ENCODE measurements at places on chromosomes 12 and 14. TPM values are rescaled to one million over a fixed set of nuclear protein-coding genes. Genes with fewer than 3 reads are reported as not detected.

GRCh38 chr12:39780411-39780912 lies 160.9 kb upstream of the ABCD2 start:
- DNase-seq, result no peak

- no peak for DNase-seq
These were observed 19.5 kb downstream of the MAPK1IP1L start for GRCh38 chr14:55070981-55071411.

DNA sequence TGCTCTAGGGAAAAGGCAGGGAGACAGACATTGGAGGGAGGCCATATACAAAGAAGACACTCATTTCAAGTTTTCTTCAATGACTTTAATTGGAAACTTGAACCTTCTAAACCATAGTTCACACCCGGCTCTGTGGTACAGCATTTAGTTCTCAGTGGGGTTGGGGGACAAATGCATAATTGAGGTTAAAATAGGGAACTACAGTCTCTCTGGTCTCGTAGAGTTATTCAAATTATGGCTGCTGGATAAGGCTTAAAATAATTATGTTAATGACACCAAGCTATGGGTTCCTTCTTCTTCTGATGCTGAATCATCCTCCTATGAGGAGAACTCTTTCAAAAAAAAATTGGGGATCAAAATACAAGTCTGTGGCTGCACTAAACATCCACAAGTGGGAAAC lies 3.8 kb upstream of the RPAP3 start:
- DNase-seq, result no peak

DNA sequence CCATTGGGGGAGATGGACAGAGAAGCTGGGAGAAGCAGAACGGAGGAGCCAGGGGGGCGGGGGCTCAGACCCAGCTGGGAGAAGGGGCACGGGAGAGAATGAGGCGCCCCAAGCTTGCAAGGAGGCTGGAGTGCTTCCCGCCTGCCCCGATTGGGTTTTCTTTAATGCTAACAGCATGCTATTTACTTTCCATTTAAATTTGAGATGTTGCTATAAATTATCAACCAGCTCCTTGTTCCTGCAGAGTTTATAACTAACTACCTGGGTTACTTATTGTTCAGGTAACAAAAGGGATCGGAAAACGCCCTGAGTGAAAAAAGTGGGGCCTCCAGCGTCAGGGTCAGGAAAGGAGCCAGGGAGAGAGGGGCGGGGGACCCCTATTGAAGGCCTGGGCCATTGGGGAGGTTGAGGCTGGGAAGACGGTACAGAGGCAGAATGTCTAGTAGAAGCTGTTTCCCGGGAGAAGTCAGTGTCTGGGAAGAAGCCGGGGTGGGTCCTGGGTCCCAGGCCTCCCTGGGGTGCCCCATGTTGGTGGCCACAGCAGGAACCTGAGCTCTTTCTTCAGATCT lies 2.5 kb downstream of the HNF1A start:
- DNase-seq, result peak; percentile 94

DNA sequence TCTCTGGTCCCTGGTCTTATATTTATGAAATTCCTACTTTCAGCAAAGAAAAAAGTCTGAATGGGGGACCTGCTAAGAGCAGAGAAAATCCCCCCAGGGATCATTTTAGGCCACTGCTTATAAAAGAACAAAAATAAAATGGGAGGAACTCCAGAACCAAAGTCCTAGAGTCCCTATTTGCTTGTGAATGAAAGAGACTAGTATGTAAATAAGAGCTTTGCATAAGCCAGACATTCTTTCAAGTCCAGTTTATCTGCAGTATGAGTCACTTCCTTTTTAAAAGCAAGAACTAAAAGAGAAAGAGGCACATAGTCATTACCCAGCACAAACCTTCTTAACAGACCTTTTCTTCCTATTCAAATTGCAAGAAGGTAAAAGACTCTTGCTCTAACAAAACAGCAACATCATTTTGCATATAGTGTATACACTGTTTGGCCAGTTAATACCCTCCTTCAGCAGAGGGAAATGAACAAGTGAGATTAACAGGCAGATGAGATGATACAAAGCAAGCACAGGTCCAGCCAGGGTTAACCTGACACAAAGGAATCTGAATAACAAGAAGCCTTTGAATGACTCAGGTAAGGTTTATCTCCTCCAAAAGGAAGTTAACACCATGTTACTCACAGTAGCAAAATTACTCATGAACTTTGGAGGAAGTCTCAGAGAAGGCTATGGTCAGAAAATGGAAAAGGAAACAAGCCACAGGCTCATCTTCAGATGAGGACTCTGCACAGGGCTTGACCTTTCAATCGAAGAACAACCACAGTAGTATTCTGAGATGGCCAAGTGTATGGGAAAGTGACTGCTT lies 87.3 kb downstream of the PHLDA1 start:
- DNase-seq, result peak; percentile 97

- DNase-seq, result no peak
These were observed 164.7 kb downstream of the SUDS3 start for GRCh38 chr12:118541071-118541470.

DNA sequence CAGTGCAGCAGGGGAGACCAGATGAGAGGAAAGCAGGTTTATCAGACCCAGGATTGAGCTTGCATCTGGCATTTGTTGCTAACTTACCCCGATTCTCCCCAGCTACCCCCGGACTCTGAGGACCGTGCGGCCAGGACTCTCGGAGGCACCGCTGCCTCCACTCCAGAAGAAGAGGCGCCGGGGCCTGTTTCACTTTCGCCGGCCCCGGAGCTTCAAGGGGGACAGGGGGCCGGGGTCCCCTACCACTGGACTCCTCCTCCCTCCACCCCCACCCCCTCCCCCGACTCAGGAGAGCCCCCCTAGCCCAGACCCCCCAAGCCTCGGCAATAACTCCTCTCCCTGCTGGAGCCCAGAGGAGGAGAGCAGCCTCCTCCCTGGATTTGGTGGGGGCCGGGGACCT lies 6.5 kb upstream of the CPNE6 start:
- DNase-seq, result no peak

DNA sequence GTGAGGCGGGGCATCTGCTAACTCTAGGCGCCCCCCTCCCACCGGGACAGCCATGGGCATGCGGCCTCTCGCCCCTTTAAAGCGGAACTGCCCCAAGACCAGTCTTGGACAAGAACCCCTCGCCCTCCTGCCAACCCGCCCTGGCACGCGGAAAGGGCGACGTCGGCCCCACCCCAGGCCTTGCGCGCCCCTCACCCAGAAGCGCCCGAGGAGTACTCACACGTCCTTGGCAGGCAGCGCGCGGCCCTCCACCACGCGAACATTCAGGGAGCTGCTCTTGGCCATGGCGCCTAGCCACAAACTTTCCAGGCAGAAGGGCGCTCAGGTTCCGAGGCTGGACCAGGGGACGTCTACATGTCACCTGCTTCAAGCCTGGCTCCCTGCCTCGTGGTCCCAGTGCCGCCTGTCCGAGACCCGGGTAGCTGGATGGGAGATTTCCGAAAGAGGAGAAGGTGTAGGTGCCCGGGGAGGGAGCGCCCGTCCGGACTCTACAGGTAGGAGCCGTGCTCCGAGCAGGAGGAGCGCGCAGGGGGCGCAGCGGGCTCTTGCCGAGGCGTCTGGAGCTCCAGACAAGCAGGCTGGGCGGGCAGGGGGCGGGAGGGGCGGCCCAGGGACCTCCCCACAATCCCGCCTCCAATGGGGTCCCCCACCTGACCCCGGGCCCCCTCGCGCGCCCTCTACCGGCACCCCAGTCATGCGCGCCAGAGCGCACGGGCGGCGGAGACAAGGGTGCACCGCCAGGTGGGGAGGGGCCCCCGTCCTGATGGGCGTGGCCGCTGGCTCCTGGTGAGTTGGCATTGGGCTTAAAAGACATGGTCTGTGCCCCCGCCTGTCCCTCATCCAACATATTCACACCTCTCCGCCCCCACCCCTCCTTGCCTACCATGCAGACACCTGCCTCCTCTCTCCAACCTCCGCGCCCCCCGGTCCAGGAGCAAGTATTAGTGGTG lies at the start of gene RASAL1:
Gene RASAL1, minus strand, starts transcription at position 584 of the 950 bp plus-strand sequence. Its CDS starts 299 bp downstream, at position 285.
- DNase-seq, result peak; percentile 60

- DNase-seq, result peak; percentile 78
These were observed 186.8 kb downstream of the BTG1 start for GRCh38 chr12:91958816-91959215.

GRCh38 chr14:32509632-32510187 lies 180.6 kb downstream of the AKAP6 start:
- peak; percentile 67 for DNase-seq

DNA sequence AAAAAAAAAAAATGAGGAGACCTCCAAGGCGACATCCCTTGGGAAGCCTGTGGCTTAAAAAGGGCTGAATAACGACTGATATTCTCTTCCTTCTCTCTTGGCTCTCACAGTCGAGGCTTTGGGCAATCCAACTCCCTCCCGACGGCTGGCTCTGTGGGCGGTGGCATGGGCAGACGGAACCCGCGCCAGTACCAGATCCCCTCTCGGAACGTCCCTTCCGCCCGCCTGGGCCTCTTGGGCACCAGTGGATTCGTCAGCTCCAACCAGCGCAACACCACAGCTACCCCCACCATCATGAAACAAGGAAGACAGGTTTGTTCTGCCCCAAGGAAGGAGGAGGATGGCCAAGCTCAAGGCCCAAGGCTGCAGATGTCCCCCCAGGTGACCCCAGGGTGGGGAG lies 127.8 kb downstream of the GCH1 start:
- no peak for DNase-seq

GRCh38 chr12:46244273-46244915 lies 24.4 kb downstream of the SLC38A1 start:
- DNase-seq, result no peak

TTC7B gene
- 16.7 TPM for total RNA-seq

INHBC gene
- total RNA-seq, result not detected

KLRB1 gene
- total RNA-seq, result not detected

Data from renal cortical epithelial cell (primary cell).